ENCODE measurements at places on chromosomes 2 and 18.

- DNase-seq, result no peak
These were observed 13.9 kb upstream of the BUB1 start for GRCh38 chr2:110691612-110692258.

DNA sequence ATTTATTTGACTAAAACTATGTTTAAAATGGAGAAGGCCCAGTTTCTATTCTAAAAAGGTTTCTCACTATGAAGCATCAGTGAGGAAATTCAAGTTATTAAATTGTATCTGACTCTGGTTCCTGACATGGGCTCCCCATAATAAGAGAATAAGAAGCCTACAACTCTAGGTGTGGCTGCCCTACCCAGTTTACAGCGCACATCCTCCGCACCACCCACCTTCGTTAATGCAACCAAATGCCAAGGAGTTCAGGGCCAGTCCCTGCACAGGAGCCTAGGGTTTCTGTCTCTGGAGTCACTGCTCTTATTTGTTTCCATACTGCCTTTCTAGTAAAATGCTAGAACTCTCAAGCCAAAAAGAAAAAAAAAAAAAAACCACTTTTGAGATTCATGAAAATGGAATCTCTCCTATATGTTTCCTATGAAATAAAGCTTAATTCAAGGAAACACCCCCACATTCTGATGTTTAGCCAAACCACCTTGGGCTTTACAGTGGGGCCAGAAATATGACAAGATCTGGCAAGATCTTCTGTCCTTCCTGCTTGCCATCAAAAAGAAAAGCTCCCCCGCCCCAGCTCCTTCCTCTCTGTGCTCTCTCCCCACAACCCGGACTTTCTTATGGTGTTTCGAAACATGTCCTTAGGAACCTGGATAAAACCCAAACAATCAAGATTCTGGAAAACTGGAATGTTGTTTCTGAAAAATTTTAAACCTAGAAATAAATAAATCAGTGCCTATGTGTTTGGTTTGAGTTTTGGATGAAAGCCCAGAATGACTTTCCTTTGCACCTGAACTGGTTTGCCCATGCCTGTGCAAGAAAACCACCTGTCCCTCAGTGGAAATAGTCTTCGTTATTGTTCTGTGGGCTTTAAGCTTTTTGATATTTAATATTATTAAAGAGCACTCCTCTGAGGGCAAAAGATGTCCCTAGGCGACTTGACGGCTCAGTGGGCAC, 136.7 kb downstream of the SP3 start:
- DNase-seq, result no peak

GRCh38 chr2:47354013-47354847, 48.7 kb upstream of the MSH2 start:
- DNase-seq, result no peak

DNA sequence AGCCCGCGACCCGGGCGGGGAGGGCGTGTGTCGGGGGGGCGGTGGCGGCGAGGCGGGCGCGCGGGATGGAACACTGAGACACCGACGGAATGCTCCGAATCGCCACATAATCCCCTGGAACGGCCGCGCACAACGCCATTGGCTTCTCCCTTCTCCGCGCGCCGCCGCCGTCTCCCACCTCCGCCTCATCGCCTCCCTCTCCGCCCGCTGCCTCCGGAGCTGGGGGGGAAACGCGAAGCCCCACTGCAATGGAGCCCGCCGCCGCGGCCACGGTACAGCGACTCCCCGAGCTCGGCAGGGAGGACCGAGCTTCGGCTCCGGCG, at the start of gene PHLPP1:
Gene PHLPP1, plus strand, starts transcription at position 106 of the 323 bp plus-strand sequence. Its CDS starts 143 bp downstream, at position 249.
- DNase-seq, result no peak

DNA sequence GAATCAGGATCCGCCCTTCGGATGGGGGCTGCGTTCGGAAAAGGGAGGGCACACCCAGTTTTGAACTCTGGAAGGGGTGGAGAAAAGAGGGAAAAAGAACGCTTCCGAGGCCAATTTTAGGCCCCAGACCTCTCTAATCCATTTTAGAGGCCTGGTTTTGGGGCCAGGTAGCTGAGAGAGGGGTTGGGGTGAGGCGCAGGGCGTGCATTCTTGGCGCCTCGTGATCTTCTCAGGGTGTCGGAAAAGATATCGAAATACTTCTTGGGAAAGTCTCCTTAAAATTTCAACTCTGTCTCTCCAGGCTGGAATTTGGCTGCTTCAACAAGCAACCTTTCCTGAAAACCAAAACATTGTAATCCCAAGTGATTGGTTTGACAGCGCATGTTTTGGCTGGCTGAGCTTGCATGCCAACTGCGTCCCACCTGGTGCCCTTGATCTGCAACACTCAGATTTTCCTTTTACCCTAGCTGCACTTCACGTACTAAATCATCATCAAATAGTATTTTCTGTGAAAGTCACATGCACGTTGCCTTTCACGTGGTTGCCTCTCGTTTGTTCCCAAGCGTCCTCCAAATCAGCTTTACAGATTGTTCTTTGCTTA, 864 bp upstream of the XPO1 start:
- DNase-seq, result peak; percentile 28

DNA sequence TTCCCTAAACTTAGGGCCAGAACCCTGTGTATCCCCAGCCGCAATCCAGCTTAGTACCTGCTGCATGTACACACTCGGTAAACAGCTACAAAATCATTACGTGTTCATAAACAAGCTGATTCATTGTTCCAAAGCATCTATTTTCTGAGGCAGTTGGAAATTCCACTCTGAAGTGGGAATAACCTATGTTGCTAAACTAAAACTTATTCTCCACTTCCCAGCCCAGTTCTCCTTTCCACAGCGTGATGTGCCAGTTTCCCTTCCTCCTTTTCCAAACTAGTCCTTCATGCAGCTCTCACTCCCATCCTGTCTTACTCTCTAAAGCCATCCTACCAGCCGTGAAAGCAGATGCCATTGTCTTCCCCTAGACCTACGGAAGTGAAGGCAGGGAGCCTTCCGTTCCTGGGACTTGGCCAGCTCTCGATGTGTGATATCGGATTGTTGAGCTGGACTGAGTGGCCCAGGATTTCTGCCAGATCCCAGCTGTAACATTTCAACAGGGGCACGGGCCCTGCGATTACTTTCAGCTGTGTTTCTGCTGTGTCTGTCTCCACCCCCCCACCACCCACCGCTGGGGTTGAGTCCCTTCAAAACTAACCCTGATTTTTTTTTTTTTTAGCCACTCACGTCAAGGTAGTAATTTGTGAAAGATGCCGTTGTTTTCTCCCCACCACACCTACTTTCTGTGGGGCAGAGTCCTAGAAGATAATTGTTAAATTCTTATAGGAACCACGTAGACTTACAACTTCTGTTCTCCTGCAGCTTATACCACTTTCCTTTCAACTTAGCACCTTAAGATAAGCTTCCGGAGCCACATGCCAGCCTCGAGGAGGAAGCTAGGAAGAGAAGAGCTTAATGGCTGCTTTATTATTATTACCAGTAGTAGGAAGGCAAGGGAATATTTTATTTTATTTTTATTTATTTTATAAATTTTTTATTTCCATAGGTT, 100.9 kb downstream of the CRIM1 start:
- no peak for DNase-seq

Measured in SHP77 (cell line).